ENCODE measurements at places on chromosomes 2 and 18.
A peak's percentile ranks its signal among the peaks of the same experiment; 100 is the strongest.

GRCh38 chr2:31070339-31071125, 67.7 kb downstream of the GALNT14 start:
- DNase-seq: no peak

DNA sequence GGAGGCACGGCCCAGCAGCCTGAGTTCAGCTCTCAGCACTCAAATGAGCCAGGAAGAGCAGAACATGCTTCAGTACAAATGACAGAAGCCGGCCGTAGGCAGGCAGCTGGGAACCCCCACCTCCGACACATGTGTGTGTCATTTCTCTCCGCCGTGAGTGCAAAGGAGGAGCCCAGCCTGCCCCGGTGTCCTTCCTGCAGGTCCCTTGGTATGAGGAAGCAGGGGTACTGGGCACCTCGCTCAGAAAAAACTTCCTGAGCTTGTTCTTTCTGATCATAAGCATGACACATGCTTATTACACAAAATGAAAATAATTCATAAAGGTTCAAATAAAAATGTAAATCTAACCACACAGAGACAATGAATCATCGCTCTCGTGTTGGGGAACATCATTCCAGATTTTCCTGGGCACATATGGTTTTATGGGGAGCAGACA, 35.3 kb downstream of the KCNF1 start:
- no peak for DNase-seq

GRCh38 chr18:32847691-32848090, 74.9 kb upstream of the KLHL14 start:
- DNase-seq: no peak

GRCh38 chr18:45777393-45777792, 48.1 kb upstream of the SIGLEC15 start:
- no peak for DNase-seq

- DNase-seq: no peak
Observed at GRCh38 chr18:13661051-13661778, 65.1 kb downstream of the FAM210A start.

DNA sequence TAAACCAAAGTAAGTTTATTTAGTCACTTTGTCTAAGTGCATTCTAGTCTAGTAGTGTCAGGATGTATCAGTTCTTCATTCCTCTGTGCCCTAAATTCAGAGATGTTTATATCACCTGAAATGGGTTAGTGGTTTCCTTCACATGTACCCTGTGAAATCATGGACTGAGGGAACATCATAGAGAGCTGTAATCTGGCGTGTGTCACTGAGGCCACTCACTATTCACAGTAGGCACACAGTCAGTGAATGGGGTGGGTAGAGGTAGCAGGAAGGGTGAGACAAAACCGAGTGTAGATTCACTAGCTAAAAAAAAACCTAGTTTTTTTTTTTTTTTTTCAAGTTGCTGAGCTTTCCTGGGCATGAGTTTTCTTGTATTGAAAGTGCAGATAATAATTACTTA, 5.6 kb downstream of the KIF5C start:
- no peak for DNase-seq

DNA sequence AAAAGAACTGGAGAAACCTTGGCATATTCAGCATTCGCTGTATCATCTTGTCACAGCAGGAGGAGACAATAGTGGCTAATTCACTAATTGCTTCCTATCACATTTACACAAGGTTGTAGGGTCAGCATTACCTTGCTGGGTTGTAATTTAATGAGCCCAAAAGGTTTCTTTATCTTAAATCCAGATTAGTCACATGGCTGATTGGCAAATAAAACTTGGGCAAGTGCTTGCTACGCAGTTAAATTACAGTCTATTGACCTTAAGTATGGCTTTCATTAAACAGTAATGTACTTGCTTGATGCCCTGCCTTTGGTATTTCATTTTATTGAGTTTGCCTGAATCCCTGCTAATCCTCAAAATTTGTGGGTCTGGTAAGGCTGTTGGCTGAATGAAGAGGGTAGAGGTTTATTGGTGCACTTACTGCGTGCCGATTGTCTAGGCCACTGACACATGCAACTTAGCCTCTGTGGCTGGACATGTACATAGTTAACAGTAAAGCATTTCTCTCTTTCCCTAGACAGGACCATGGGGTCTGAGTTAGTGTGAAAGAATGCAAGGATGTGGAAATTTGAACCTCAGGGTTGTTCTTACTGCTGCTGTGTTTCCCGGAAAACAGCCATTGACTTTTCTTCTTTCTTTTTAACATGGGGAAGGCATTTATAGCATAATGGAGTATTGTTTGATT, 34.3 kb downstream of the FMNL2 start:
- no peak for DNase-seq

DNA sequence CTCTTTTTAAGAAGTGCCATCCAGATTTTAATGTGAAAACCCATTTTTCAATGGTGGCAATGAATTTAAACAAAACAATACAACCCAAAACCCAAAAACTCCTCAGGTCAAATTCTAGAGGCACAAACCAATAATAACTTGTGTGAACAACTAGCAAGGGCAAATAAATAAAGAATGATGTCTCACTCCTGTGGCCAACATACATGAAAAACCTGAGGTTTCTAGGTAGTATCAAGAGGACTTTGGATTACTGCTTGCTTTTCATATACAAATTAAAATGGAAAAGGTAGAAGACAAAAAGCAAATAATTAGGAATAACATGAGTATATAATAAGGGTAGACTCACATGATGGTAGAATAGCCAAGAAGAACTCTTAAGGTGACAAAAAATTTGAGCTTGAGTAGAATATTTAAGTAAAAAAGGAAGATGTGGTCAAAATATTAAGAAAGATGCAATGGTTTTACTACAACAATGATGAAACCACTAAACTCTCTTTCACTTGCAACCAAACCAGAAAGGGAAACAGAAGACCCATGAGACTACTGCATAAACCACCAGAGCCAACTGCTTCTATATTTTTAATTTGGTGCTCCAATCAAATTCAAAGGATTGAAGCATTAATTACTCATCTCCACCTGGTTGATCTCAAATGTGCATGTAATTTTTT, 53.5 kb downstream of the DARS1 start:
- peak; percentile 28 for DNase-seq

GRCh38 chr2:1414121-1414520, 858 bp downstream of the TPO start:
- DNase-seq: no peak

GRCh38 chr2:150669492-150669891, 182.0 kb upstream of the RND3 start:
- DNase-seq: no peak

DNA sequence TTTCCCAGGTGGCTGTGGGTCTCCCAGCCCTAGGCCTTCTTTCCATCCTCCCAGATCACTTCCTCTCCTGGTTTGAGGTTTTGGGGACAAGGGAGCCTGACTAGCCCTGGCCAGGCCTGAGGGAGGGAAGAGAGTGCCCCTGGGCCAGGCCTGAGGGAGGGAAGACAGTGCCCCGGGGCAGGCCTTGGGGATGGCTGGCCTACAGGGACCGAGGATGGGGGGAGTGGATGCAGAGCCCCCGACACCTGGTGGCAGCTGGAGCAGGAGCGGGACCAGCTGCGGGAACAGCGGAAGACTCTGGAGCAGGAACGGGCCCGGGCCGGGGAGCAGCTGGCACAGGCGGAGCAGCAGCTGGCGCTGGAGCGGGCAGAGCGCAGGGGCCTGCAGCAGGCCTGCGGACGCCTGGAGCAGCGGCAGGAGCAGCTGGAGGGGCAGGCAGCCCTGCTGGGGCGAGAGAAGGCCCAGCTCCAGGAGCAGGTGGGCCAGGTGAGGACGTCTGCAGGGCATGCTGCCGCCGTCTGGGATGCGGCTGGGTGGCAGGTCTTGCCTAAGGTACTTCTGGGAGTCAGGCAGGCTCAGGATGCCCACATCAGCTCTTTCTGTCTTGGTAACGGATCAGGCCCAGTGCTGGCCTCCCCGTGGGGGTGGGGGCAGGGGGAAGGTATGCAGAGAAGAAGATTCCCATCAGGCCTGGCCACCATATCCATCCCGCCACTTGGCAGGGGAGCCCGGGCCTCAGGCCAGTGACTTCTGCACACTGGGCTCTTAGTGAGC, 29.2 kb downstream of the CROCC2 start:
- no peak for DNase-seq

GRCh38 chr2:15112216-15112615, 448.9 kb downstream of the NBAS start:
- no peak for DNase-seq

- DNase-seq: no peak
Observed at GRCh38 chr18:8933714-8934284, 168.7 kb upstream of the NDUFV2 start.

DNA sequence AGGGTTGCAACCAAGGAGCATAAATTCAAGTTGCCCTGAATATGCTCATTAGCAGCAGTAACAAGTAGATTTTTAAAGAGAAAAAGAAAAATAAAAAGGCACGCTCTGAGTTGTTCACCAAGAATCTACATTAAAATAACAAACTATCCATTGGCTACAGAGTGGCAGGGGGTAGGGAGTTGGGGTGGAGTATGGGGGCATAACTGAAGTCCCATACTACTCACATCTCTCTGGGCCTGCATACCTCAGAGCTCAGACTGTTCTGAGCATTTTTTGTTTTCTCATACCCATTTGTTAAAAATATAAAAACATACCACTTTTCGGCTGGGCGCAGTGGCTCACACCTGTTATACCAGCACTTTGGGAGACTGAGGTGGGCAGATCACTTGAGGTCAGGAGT, 31.4 kb downstream of the ORC4 start:
- no peak for DNase-seq

- peak; percentile 70 for DNase-seq
Observed at GRCh38 chr2:37934591-37935513, 9.8 kb downstream of the RMDN2 start.

DNA sequence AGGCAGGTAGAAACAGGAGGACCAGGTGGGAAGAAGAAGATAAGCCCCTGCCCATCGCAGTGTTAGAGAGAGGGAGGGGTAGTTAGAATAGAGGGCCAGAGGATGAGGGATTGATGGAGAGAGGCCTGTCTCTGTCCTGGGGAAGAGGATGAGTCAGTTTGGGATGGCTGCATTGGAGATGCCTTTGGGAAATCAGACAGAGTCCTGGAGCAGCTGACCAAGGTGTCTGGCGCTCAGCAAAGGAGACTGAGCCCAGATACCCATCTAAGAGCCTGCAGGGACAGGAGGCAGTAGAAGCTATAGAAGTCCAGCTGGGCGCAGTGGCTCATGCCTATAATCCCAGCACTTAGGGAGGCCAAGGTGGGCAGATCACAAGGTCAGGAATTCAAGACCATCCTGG, 177.8 kb upstream of the HAAO start:
- DNase-seq: no peak

DNA sequence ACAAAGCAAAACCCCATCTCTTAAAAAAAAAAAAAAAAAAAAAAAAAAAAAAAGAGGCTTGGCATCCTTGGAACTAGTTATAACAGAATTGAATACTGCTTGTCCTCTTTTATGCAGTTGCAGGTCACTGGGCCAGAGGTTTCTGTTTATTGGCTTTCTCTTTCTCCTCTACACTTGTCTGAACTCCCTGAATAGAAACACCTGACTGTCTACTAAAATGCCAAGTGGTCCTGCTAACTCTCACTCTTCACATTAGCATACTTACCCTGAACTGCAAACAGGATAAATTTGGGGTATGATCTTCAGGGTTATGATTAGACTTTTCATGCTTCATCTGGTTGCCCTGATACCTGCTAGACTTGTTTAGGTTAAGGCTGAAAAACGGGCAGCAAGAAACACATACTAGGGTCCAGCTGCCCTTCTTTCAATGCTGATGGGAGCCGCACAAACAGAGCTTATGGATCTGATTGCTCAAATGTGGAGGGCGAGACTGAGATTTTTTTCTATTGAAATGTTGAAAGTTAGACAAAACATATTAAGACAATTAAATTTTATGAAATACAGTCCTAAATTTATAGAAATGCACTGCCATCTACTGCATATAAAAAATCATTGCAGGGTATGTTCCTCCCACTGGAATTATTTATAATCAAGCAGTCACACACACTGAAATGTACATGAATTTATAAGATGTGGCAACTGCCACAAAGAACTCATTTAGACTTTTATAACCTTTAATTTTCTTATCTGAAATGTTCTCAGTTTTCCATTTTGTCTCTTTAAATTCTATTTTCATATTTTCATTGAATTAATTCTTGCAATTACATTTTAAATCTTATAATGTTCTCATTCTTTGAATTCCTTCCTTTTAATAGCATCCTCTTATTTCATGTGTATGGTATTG, 40.8 kb downstream of the GTF3C3 start:
- no peak for DNase-seq

DNA sequence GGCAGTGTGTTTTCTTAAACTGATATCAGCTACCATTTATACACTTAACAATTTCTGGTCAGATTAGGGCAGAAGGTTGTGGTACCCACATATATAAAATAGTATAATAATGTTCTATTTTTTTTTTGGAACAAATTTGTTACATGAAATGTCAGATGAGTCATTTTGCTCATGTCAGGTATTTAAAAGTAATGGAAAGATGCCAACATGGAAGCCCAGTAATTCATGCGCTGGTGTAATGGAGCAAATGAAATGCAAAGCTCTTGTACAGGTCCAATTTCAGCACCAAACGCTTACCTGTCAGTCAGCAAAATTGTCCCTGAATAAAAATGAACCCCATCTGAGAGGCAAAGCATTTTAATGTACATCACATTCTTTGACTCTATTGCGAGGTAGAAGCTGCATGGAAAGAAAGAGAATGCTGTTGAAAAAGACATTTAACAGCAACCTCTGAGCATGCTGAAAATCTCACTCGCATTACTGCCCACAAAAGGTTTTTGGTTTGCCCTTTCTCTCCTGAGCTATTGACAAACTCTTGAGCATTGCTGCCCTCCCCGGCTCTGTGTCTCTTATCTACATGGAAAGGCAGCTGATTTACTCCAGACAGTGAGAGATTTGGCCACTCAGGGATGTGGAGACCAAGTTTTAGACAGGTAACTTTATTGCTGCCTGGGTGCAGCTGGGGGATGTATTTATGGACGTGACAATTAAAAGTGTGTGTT, 217.5 kb downstream of the CAMKMT start:
- no peak for DNase-seq

- no peak for DNase-seq
Observed at GRCh38 chr18:57845605-57846074, 42.5 kb upstream of the ATP8B1 start.

GRCh38 chr2:46966576-46966975, 51.0 kb upstream of the MCFD2 start:
- no peak for DNase-seq

DNA sequence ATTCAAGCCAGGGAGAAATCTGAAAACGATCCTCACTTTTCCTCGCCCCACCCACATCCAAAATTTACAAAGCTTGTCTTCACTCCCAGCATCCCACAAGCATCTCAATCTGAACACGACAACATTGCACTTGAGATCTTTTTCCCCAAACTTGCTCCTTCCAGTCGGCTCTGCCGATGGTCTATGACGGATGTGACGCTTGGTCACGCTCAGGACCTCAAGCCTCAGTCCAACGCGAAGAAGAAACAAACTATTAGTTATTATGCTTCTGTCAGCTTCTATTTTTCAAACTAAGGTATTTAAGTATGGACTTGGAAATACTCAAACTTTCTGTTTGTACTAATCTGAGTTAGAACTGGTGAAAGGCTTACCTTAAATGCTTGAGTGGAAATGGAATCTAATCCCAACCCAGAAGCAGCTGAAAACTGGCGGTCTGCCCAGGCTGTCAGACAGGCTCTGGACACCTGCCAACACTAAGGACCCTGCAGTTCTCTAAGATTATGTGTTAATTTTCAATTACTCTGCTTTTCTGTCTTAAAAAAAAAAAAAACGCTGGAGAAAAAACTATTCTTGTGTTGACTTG, 132.1 kb upstream of the DNMT3A start:
- DNase-seq: no peak

- DNase-seq: no peak
Observed at GRCh38 chr2:9473308-9473984, 905 bp upstream of the IAH1 start.
